Tibial nerve (tissue), 4 donors: ENCODE measurements at places on chromosomes 12 and 14. TPM values are rescaled to one million over a fixed set of nuclear protein-coding genes. Genes with fewer than 3 reads are reported as not detected.

- DNase-seq = no peak
These were observed 356.5 kb upstream of the ATP2B1 start for GRCh38 chr12:90064852-90065801.

PMCH gene
- total RNA-seq = not detected

- DNase-seq = no peak
These were observed 249.1 kb downstream of the DPY19L2 start for GRCh38 chr12:63419154-63419553.

LMO3 gene
- 20.1 TPM for total RNA-seq

WNT5B gene
- total RNA-seq = 34.1 TPM

DNA sequence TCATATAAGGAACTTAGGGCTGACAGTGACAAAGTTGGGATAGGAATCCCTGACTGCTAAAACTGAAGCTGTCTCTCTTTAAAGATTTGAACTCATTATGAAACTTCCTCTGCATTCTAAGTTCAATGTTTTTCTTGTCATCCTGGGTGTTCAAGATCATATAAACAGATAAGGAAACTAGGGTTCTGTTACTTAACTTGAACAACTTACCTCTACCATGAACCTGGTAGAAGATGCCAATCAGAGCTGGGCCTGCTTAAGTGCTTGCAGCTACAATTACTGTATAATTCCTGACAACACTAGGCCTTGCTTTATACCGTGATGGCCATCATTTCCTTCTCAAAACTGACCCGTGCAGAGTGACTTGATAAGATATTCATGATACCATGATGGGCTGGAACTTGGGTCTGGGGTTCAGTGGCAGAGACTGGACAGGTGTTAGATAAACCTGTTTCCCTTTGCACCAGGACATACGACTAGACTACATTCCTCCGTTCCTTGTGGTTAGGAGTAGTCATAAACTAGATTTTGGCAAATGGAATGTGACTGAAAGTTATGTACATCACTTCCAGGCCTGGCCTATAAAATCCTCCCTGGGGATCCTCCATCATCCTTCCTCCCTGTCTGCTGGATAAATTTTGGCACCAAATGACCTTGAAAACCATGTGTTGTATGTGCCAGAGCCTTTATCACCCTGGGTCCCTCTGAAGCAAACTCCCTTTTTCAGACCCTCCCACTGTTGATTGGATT, 172.2 kb upstream of the PRICKLE1 start:
- DNase-seq = no peak

DNA sequence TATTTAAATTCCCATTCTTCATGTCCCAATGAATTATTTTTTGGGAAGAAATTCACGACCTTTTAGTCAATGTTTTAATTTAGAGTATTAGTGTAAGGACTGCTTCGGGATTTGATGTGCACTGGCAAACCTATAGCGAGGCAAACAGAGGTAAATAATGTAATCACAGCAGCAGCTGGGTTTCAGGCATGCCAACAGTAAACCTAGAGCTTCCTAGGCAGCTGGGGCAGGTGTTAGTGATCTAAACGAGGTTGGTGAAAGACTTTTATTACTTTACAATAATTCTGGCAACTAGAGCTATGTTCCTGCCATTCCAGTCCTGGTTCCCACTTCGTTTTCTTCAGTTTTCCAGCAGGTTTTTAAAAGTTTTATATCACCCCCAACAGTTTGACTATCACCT, 1036.4 kb upstream of the FOXG1 start:
- DNase-seq = no peak

- DNase-seq = no peak
These were observed 16.4 kb downstream of the ACTN1 start for GRCh38 chr14:68962681-68963080.

- no peak for DNase-seq
These were observed 13.1 kb upstream of the SRSF5 start for GRCh38 chr14:69753860-69754259.

CNIH1 gene
- total RNA-seq = 61.8 TPM

- DNase-seq = no peak
These were observed 985.7 kb upstream of the FBXO33 start for GRCh38 chr14:40417777-40418401.

DNA sequence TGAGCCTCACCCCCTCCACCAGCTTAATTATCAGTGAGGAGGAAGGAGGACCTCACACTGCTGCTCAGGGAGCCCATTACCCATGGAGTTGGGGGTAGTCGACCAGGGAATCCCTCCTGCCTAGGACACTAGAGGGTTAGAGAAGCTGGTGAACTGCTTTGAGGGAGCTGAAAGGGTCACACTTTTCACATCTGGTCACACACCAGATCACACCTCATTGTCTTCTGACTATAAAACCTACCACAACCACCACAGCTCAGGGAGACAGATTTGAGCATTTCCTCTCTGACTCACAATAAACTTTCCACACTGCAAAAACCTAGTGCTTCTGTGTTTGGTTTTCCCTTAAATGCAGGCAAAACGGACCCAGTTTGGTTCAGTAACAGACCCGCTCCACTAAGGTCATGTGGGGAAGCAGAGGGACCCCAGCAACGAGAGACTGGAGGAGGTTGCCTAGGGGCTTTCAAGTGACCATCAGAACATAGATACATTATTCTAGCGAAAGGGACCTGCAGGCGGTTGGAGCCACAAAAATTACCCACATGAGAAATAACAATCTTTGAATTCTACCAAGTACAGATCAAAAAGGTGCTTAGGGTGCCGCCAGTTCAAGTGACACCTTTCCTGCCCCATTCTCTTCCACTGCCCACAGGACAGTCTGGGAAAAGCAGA, 151.4 kb upstream of the AVPR1A start:
- DNase-seq = no peak

- no peak for DNase-seq
These were observed 40.0 kb downstream of the KIF21A start for GRCh38 chr12:39402922-39403321.

GRCh38 chr12:18270958-18271460, 9.7 kb downstream of the PIK3C2G start:
- no peak for DNase-seq

GRCh38 chr12:58342736-58343135, 401.4 kb downstream of the ATP23 start:
- DNase-seq = no peak

DNA sequence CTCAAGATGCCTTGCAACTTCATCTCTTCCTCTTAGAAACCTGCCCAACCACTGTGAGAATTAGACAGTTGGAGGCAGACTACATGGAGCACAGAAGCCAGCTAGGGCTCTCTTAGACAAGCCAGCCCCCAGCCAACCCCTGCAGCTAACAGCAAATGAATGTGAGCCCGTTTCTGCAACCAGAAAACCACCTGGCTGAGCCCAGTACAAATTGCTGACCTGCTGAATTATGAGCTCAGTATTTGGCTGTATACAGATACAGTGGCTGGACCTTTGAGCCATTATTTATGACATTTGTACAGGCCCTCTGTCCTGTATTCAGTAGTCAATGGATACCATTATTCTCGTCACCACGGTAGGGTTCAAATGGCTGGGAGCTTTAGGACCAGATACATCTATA, 112.9 kb downstream of the TBX5 start:
- DNase-seq = no peak

- DNase-seq = no peak
These were observed 1306.3 kb upstream of the TMEM132C start for GRCh38 chr12:126960709-126961108.

- DNase-seq = no peak
These were observed 469.1 kb downstream of the PRKD1 start for GRCh38 chr14:29458547-29458946.

GRCh38 chr12:48602192-48602989, 32.5 kb upstream of the LALBA start:
- no peak for DNase-seq

GRCh38 chr12:1796515-1797010, 23.8 kb upstream of the LRTM2 start:
- DNase-seq = no peak

DNA sequence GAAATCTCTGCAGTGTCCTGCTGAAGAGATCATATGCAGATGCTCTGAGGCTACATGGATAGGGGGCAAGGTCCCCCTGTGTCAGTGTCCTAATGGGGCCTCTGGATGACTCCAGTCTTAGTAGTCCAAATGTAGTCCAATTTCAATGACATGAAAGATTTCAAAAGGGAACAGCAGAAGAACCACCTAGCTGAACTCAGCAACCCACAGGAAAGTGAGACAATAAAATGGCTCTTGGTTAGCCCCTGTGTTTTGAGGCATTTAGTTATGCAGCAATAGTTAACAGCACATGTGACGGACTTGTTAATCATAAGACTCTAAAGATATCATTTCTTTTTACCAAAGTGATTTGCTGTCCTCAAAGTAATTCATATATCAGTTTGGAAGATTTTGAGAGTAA, 22.7 kb downstream of the CCDC198 start:
- no peak for DNase-seq

DNA sequence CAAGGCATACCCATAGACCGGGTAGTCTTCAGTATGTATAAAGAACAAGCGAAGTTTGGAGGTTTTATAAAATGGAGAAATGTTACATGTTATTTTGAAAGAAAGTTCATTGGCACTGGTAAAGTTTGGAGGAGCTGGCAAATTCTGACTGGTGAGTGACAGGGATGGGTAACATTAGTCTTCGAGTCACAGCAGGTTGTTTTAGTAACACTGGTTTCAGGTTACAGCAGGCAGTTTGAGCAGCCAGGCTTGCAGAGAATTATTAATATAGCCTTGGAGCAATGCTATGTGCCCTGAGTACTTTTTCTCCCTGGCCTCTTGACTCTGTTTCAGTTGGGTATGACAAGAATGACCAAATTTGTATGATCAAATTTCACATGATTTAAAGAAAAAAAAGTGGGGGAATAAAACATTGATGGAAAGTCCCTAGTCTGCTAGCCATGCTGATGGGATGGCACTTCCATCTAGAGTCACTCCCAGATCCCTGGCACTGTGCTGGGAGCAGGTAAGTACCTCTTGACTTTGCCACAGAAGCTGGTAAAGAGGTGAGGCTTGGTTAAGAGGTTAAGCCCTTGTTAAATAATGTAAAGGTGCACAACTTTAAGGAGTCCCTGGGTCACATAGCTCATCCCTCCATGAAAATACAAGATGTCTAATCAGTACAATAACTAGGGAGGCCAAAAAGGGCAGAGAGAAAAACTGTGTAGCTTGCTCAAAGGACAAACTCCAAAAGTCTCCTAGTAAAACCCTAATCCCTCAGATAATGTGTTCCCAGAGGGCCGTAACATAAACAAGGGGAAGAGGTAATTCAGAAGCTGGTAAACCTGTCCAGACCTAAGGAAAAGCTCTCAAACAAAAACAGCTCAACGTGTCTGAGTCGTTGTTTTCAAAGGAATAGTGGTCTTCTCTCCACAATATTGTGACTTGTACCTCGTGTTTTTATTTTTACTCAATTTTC, 12.7 kb upstream of the SVOP start:
- no peak for DNase-seq

ESRRB gene
- 0.87 TPM for total RNA-seq

EFS gene
- 38.2 TPM for total RNA-seq

DNA sequence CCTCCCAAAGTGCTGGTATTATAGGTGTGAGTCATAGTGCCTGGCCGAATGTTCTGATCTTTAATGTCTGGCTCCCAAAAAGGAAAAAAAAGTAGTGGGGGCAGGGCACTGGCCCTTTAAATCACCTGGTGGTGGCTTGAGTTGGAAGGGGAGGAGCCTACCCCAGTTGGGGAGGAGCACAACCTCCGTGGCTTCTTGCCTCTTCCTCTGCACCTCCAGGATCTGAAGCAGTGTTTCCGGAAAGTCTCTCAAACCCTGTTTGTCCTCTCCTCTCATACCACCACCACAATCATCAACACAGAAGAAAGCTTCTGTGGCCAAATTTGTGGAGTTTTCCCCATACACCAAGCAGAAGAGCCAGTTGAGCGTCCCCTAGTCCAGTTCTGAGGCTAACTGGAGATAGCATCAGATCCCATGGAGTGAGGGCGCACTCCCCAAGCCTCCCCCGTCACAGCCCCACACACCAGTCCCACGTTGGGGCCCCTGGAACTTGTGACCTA, 24.3 kb upstream of the RCOR1 start:
- no peak for DNase-seq

DNA sequence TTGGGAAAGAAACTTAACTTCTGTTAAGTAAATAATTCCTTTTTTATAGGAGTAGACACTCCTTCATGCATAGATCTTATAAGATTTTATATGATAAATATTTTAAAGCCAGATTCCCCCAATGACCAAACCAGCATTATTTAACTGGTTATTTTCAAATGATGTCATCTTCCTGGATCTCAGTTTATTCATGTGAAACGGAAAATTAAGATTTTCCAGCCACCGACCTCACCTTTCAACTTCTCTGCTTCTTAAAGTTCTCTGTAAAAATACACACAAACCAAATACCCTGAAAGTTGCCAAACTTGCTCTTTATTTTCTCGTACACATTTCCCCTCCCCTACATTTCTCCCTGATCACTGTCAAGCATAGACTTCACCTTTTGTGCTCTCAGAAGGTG, 364.2 kb downstream of the GALC start:
- no peak for DNase-seq

GALNT8 gene
- total RNA-seq = 1.2 TPM

- no peak for DNase-seq
These were observed 11.6 kb downstream of the CAPZA3 start for GRCh38 chr12:18749386-18749957.

DNA sequence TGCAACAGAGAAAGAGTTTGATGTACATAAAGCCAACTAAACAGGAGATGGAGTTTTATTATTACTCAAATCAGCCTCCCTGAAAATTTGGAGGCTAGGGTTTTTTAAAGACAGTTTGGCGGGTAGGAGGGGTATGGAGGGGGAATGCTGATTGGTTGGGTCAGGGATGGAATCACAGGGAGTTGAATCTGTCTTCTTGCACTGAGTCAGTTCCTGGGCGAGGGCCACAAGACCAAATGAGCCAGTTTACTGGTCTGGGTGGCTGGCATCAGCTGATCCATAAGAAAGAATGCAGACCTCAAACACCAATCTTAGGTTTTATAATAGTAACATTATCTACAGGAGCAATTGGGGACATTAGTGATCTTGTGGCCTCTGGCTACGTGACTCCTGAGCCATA, 64.9 kb downstream of the RIN3 start:
- no peak for DNase-seq

DNA sequence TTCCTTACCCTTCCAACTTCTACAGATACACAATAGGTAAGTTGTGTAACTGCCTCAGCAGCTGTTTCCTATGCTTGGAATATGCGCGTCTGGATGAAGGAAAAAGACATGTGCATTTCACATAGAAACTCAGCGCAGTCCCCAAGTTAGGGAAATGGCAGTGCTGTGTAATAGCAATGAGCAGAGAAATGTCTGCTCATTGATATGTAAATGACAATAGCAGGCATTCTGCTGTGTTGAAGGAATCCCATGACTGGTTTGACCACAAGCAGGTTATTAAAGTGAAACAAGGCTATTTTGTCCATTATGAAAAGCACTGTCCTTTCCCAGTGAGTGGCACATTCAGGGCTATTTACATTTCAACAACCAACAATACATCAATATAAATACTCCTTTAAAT, 106.6 kb downstream of the BTG1 start:
- no peak for DNase-seq

GRCh38 chr12:92929983-92930382, 888 bp upstream of the EEA1 start:
- no peak for DNase-seq

GRCh38 chr12:12683725-12684124, 12.3 kb downstream of the GPR19 start:
- DNase-seq = no peak
